ENCODE measurements at places on chromosomes 5 and 9.
A peak's percentile ranks its signal among the peaks of the same experiment; 100 is the strongest.

GRCh38 chr5:64331597-64332277 lies 166.1 kb downstream of the RNF180 start:
- DNase-seq = no peak

GRCh38 chr9:12813960-12814876 lies 39.4 kb downstream of the LURAP1L start:
- no peak for DNase-seq

GRCh38 chr9:7570107-7570720 lies 229.4 kb downstream of the DMAC1 start:
- DNase-seq = peak; percentile 35

- DNase-seq = no peak
Measured at GRCh38 chr5:130514984-130515690, 610.9 kb downstream of the CHSY3 start.

DNA sequence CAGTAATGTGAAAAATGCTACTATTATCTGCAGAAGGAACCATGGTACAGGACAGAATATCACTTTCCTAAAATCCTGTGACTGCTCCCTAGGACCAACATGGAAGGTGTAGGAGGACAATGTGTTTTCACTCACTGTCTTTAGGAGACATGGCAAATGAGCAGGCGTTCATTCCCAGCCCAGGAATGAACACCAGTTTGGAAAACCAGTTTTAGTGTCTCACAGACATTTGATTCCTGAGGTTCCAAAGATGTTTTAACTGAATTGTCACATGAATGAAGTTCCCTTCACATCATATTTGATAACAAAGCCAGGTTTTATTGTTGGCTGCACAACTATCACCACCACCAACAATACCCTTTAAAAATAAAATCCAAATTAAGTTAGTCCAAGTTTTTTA lies 178.2 kb downstream of the ENC1 start:
- no peak for DNase-seq

DNA sequence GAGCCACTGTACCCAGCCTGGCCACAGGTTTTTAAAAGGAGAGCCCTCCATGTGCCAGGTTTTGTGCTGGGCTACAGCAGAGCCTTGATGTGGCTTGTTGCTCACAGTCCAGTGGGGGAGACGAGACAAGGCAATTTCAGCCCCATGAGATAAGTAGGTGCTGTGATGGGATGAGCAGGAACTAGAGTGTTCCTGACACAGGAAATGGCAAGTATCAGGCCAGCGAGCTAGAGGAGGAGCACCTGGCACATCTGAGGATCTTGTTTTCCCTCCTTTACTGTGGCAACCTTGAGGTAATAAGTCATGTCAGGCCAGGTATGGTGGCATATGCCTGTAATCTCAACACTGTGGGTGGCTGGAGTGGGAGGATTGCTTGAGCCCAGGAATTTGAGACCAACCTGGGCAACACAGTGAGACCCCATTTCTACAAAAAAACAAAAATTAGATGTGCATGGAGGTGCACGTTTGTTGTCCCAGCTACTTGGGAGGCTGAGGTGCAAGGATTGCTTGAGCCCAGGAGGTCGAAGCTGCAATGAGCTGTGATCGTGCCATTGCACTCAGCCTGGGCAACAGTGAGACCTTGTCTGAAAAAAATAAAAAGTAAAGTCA lies 3.8 kb upstream of the ZDHHC12 start:
- DNase-seq = no peak

- no peak for DNase-seq
Measured at GRCh38 chr9:136392538-136393449, 7.2 kb downstream of the SNAPC4 start.

DNA sequence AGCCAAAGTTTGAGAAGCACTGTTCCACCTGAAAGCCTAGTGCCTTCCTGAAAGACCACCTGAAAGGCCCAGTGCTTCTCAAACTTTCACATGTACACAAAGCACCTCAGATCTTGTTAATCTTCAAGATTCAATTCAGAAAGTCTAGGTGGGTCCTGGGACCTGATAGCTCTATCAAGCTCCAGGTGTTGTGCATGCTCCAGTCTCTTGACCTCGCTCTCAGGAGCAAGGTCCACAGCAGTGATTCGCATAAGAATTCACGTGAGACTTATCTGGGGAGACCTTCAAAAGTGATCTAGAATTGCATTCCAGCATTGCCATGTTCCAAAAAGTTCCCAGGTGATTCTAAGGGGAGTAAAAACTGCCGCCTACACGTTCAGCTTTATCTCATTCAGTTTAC lies 102.1 kb downstream of the PIK3R1 start:
- DNase-seq = no peak

GRCh38 chr9:35937227-35937626 lies 20.7 kb downstream of the OR2S2 start:
- no peak for DNase-seq

GRCh38 chr9:7239708-7240107 lies 481.9 kb downstream of the KDM4C start:
- DNase-seq = no peak

- DNase-seq = no peak
Measured at GRCh38 chr9:125522328-125522725, 184.7 kb downstream of the MAPKAP1 start.

GRCh38 chr5:36079200-36079781 lies 12.6 kb upstream of the UGT3A2 start:
- no peak for DNase-seq

GRCh38 chr5:141560151-141560550 lies 58.6 kb downstream of the DIAPH1 start:
- no peak for DNase-seq

DNA sequence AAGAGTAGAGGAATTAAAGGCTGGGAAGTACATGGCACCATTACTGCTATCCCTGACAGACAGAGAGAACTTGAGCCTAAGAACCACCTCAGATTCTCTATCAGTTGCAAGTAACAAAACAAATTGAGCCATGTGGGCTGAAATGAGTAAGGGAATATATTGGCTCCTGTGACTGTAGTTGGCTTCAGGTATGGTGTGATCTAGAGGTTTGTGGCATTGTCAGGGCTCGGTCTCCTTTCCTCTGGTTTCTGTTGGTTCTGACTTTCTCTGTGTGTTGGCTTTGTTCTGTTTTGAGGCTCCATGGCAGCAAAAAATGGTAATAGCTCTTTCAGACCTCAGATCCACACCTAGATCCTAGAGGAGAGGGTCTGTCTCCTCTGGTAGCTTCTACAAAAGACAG lies 5.7 kb downstream of the GALNT10 start:
- DNase-seq = no peak

DNA sequence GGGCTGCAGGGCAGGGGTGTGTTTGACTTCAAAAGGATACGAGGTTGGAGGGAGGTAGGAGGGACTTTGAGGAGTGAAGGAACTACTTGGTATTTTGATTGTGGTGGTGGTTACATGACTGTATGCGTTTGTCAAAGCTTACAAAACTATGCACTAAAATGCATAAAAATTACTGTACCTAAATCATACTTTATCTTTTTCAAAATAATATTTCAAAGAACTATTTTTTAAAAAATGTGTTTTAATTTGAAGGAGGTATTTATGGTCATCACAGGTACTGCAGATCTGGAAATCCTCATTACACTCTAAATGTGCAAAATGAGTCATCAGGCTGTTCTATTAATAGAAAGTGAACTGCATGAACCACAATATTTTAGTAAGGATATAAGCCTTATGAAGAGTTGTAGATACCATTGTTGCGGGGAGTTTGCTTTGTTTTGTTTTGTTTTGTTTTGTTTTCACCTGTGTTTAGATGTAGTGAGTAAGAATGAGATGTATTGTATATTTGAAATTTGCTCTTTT lies 116.9 kb downstream of the ARRDC3 start:
- no peak for DNase-seq

- DNase-seq = no peak
Measured at GRCh38 chr9:84445737-84446136, 105.2 kb upstream of the SLC28A3 start.

- no peak for DNase-seq
Measured at GRCh38 chr9:114371343-114371944, 16.3 kb downstream of the AKNA start.

GRCh38 chr9:87684627-87685219 lies 41.2 kb upstream of the CTSL start:
- no peak for DNase-seq

GRCh38 chr9:123329329-123329955 lies 26.6 kb upstream of the CRB2 start:
- no peak for DNase-seq

GRCh38 chr5:160835818-160836528 lies 16.0 kb downstream of the ATP10B start:
- DNase-seq = no peak

DNA sequence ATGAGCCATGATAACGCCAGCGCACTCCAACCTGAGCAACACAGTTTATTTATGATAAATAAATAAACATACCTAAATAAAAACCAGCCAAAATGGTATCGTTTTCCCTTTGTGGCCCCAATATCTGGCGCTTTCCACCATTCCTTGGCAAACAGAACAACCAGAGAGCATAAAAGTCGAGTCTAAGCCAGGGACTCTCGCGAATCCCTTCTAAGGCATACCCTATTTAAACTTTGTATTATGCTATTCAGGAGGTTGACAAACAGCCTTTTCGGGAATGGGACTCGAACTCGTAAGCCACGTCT lies 386 bp upstream of the MATR3 start:
- DNase-seq = no peak

DNA sequence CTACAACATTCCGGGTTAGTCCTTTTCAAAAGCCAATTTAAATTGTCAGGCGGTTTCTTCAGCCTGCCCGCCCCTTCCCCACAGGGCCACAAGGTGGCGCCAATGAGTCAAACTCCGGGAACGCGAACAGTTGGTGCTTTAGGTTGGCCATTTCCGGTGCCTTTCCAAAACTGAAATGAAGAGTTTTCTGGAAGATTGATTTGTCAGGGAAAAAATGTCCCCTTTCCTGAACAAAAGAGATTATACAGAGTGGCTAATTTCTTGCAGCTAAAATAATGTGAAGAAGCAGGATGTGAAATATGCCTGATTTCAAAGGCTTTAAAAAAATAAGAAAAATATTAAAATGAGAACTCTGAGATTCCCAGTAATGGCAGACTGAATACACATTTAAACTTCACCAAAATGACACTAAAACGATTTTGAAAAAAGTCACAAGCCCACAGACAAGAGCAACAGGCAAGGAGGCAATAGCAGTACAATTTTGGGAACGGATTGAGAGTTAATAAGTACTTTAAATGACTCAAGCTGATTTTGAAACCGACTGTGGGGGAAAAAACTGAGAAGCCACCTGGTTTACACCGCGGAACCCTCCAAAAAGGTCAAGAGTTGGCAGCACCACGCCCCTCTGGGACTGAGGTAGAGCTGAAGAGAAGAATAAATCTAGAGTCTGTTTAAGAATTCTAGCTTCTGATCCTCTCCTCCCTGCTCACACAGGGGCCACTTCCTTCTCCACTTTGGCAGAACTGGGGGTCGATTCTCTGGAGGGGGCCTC lies 45.7 kb downstream of the SLC46A2 start:
- DNase-seq = peak; percentile 63
